ENCODE measurements at places on chromosomes 16 and 17. TPM values are rescaled to one million over a fixed set of nuclear protein-coding genes. Genes with fewer than 3 reads are reported as not detected.

Gene PPP1R1B
- 201 TPM for polyA plus RNA-seq

Gene UBE2I
- polyA plus RNA-seq = 35.3 TPM

Gene AP2B1
- polyA plus RNA-seq = 26.6 TPM

Gene LPO
- 0.23 TPM for polyA plus RNA-seq

Gene KRT17
- 2.6 TPM for polyA plus RNA-seq

DNA sequence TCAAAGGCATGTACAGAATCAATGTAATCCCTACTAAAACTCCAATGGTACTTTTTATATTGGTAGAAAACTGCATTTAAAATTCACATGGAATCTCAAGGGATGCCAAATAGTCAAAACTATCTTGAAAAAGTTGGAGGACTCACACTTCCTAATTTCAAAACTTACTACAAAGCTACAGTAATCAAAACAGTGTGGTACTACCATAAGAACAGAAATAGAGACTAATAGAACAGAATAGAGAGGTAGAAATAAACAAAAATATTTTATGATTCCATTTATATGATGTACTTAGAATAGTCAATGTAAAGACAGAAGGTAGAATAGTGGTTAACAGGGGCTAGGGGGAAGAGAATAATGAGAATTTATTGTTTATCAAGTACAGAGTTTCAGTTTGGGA is 8.8 kb downstream of the TRIM37 start:
- no peak for DNase-seq

DNA sequence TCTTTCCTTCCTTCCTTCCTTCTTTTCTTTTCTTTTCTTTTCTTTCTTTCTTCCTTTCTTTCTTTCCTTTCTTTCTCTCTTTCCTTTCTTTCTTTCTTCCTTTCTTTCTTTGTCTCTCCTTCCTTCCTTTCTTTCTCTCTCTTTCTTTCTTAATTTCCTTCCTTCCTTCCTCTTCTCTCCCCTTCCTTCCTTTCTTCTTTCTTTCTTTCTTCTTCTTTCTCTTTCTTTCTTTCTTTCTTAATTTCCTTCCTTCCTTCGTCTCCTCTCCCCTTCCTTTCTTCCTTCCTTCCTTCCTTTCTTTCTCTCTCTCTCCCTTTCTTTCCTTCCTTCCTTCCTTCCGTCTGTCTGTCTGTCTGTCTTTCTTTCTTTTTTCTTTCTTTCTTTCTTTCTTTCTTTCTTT is 1446.5 kb upstream of the GOT2 start:
- no peak for DNase-seq

GRCh38 chr17:78112518-78113471 is 15.8 kb downstream of the TMC6 start:
- DNase-seq = peak; percentile 97

- no peak for DNase-seq
Observed at GRCh38 chr17:7501729-7502128, 17.6 kb downstream of the POLR2A start.

- DNase-seq = no peak
Observed at GRCh38 chr16:68005786-68006286, 6.6 kb upstream of the DPEP2 start.

GRCh38 chr16:13920510-13920818 is 510 bp downstream of the ERCC4 start:
- DNase-seq = no peak

DNA sequence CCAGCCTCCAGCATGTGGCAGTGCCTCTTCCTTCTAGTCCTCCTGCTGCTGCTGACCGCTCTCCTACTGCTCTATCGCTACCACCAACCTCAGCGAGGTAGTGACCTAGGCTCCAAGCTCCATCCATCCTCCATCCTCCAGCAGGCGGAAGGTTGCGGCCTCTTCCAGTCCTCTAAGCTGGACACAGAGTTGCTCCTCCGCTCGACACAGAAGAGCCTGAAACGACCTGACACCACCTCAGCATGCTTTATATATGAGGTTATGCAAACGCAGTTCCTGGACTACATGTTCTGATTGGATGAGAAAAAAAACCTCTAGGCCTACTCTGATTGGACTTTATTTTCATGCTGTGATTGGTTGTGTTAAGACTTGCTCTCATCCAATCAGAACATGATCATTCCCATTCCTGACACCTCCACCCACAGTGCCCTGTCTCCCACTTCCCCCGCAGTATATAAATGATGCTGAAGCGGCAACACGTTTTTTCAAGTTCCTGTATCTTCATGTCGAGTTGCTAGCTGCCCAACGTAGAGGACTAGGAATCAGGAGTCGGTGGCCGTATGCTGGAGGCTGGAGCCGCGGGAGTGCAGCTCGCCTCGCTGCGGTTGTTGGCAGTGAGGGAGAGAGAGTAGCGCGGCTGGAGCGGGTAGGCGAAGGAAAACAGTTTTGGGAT is 398.1 kb downstream of the KCNJ18 start:
- DNase-seq = no peak

DNA sequence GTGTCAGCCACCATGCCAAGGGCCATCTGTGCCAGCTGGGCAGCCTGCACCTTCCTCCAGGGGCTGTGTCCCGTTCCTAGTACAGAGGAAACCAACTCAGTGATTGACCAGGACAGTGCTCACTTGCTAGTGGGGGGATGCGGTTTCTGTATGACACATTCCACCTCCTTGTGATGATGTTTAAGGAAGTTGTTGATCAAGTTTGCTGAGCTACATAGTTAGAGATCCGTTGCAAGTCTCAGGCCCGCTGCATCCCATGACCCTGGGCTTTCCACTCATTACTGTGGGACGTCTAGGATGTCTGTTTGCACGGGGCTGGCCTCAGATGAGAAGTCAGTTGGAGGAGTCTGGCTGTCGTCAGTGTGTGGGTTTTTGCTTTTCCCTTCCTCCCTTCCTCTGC is 33.6 kb downstream of the RNF213 start:
- DNase-seq = no peak

GRCh38 chr17:73902416-73903181 is 258.4 kb upstream of the SDK2 start:
- DNase-seq = peak; percentile 65

DNA sequence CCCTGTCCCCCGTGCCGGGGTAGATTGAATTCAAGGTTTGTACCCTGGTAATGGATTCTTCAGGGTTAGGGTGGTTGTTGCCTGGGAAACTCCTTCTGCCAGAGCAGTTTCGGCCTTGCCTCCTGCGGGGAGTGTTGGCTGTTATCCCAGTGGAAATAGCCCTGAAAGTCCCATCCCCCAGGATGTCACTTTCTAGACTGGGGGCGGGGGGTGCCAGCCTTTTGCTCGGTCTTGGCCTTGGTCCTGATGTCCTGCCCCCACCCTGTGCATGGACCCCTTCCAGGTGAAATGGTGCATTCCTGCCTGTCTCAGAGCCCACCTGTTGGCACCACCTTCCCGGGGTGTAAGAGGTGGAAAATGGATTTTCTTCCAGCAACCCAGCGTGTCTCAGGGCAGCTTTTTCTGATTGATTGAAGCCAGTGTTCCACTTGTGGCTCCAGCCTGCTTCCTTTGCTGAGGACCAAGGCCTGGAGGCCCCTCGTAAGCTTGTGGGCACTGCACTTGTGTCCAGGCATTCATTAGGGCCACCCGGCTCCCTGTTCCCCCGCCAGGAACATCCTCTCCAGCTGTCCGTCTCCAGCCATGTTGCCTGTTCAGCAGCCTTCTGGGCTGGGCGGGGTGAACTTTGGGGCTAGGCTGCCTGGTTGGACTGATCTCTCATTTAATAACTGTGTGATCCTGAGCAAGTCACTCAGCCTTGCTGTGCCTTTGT is 25.6 kb downstream of the MGAT5B start:
- DNase-seq = no peak

Data from pancreas (tissue), 10 donors.